Endothelial cell of umbilical vein (primary cell): ENCODE measurements at places on chromosomes 12 and 14. TPM values are rescaled to one million over a fixed set of nuclear protein-coding genes. Genes with fewer than 3 reads are reported as not detected.

DNA sequence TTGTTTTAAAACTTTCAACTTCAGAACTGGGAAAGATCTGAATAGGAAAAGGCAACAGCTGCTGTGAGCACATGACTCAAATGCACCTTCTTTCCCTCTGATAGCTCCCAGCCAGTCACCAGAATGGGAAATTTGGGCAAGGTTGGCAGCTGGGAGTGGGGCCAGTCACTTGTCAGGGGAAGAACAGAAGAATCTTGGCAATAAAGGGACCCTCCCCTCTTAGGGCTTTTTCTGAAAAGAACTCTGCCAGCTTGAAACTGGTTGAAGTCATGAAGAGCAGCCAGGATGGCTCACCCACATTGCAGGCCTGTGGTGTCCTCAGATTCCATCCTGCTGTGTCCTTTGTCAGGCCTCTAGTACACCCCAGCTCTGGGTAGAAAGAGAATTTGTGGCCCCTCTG, 10.3 kb upstream of the RIC8B start:
- no peak overlapping the region for H3K27ac ChIP-seq
- peaks cover 4% of the 10 kb centered on the region for H3K4me1 ChIP-seq
- H3K27me3 ChIP-seq: peaks cover 3% of the 10 kb centered on the region
- no peak for DNase-seq

The CLEC4D gene
- total RNA-seq: not detected in 2 replicates

GRCh38 chr12:45334396-45334795, 118.5 kb downstream of the ANO6 start:
- no peak overlapping the region for H3K4me3 ChIP-seq
- no peaks in the 10 kb centered on the region for H3K4me1 ChIP-seq
- no peaks in the 10 kb centered on the region for H3K27me3 ChIP-seq
- H3K27ac ChIP-seq: no peak overlapping the region

GRCh38 chr12:33253178-33253577, 186.4 kb downstream of the SYT10 start:
- no peaks in the 10 kb centered on the region for H3K36me3 ChIP-seq
- no peak overlapping the region for H3K4me3 ChIP-seq
- H3K27me3 ChIP-seq: no peaks in the 10 kb centered on the region

DNA sequence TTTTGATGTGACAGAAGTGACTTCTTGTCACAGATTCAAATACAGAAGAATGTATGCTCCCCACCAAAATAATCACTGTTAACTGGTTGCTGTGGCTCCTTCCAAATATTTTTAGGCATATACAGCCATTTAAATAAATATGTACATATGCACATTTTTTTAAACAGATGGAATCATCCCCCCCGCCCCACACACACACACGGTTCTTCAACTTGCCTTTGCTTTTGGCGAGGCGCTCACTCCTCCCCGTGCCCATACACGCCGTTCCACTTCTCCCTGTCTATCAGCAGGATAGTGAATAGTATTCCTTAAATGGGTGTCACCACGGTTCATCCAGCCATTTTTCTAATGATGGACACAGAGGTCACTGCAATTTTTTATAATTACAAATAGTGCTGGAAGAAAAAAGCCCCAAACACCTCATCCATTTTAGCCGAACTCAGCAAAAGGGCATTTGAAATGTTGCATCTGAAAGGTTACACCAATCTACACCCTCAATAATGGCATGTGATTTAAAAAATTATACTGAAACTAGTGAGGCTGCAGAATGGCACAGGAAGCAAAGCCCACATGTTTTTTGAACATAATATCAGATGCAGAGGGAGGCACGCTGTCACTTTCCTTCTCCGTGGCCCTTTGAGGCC, 39.2 kb upstream of the MEG3 start:
- H3K27ac ChIP-seq: no peak overlapping the region
- H3K27me3 ChIP-seq: no peaks in the 10 kb centered on the region
- no peaks in the 10 kb centered on the region for H3K36me3 ChIP-seq
- DNase-seq: no peak

GRCh38 chr12:90099288-90099687, 390.6 kb upstream of the ATP2B1 start:
- H3K4me1 ChIP-seq: no peaks in the 10 kb centered on the region
- H3K27ac ChIP-seq: no peak overlapping the region
- H3K4me3 ChIP-seq: no peak overlapping the region
- H3K27me3 ChIP-seq: no peaks in the 10 kb centered on the region
- H3K36me3 ChIP-seq: no peaks in the 10 kb centered on the region

DNA sequence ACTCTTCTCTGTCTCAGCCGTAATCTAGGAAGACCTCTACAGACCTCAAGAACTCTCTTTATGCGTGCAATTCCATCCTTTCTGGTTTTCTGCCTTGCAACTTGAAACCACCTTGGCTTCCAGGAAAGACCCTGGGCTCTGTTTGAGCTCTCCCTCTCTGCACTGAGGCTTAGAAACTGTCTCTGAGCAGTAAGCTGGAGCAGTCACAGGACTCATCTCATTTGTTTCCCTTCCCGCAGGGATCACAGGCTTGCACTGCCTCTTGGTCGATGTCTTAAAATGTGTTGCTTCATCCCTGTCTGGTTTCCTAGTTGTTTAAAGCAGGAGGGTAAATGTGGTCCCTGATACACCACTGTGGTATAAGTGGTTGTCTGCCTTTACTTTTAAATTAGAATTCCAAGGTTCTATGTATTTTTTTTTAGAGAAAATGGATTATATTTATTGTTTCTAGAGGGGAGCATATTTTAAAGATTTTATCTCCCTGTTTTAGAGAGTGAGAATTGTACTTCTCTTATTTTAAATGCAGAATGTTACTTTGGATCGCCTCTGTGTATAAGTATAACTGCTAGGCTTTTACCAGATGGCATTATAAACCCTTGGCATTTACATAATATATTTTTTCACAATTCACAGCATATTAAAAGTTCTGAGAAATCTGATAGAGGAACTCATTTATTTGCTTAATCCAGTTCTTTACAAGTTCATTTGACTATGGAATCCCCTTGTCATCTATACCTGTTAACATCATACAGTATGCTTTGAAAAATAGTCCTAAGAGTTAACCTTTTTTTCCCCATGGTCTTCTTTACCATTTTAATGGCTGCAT, 26.4 kb downstream of the EID3 start:
- no peak overlapping the region for H3K4me3 ChIP-seq
- H3K4me1 ChIP-seq: no peaks in the 10 kb centered on the region
- peaks cover 22% of the 10 kb centered on the region for H3K36me3 ChIP-seq
- H3K27me3 ChIP-seq: no peaks in the 10 kb centered on the region
- DNase-seq: no peak

- no peaks in the 10 kb centered on the region for H3K4me1 ChIP-seq
- H3K4me3 ChIP-seq: no peak overlapping the region
- no peak overlapping the region for H3K27ac ChIP-seq
- DNase-seq: no peak
- H3K27me3 ChIP-seq: no peaks in the 10 kb centered on the region
- H3K36me3 ChIP-seq: peaks cover 25% of the 10 kb centered on the region
Observed at GRCh38 chr14:67650694-67651093, 23.7 kb downstream of the VTI1B start.

DNA sequence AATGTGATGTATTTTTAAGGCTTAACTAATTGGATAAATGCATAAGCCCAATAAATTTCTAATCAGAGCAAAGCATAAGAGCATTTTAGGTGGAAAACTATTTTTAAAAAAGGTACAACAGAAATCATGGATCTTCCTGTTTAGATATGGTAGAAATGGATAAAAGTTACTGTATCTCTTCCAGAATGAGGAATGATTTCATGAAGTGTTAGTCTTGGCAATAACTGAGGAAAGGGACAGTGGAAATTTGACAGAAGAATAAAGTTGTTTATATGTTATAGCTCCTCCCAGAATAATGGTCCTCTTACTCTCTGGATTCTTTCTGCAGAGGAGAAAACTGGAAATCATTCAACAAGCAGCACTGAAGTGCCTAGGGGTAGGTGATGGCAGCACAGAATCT, 32.4 kb upstream of the BMAL2 start:
- H3K27me3 ChIP-seq: no peaks in the 10 kb centered on the region
- H3K4me1 ChIP-seq: peaks cover 6% of the 10 kb centered on the region
- no peak overlapping the region for H3K27ac ChIP-seq
- H3K36me3 ChIP-seq: peaks cover 17% of the 10 kb centered on the region

DNA sequence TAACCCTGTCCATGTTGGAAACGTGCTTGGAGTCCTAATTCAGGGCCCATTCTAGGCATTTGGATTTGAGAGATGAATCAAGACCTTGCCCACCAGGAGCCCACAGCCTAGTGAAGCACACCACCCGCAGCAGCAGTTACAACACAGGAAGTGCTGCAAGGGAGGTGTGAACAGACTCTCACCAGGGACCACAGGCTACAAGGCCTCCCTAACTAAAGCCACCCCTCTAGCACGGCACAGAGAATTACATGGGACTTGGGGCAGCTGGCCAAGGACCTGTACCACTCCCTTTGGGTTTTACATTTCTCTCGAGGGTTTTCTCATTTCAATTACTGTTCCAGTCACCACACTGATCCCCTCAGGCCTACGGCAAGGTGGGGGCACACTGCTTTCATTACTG, 49.5 kb upstream of the FOXN3 start:
- no peaks in the 10 kb centered on the region for H3K4me1 ChIP-seq
- H3K27ac ChIP-seq: no peak overlapping the region
- no peak for DNase-seq
- no peaks in the 10 kb centered on the region for H3K36me3 ChIP-seq
- H3K4me3 ChIP-seq: no peak overlapping the region
